Naive thymus-derived CD8-positive, alpha-beta T cell (primary cell): ENCODE measurements at places on chromosomes 12 and 14. TPM values are rescaled to one million over a fixed set of nuclear protein-coding genes. Genes with fewer than 3 reads are reported as not detected.

GRCh38 chr14:102667703-102668102 lies 75.3 kb downstream of the RCOR1 start:
- no peak for DNase-seq

DNA sequence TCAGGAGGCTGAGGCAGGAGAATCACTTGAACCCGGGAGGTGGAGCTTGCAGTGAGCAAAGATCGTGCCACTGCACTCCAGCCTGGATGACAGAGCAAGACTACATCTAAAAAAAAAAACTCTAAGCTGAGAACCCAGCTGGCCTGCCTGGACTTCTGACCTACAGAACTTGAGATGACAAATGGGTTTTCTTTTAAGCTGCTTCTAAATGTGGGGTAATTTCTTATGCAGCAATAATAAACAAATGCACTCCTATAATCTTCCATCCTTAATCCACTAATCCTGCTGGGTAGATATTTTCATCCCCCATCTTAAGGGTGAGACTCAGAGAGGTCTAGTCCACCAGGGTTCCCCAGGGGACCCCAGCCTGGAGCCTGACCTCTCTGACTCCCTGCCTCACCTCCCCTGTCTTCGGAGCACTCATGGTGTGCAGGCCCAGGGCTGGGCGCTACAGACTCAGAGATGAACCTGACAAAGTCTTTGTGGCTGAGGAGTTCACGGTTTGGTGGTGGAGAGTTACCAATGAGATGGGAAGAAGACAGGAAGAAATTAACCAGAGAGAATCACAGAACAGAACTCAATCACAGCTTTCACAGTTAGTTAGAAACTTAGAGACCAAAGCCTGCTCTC lies 39.7 kb upstream of the BDKRB2 start:
- DNase-seq = no peak

Gene CRADD
- polyA plus RNA-seq = 13.6 TPM

DNA sequence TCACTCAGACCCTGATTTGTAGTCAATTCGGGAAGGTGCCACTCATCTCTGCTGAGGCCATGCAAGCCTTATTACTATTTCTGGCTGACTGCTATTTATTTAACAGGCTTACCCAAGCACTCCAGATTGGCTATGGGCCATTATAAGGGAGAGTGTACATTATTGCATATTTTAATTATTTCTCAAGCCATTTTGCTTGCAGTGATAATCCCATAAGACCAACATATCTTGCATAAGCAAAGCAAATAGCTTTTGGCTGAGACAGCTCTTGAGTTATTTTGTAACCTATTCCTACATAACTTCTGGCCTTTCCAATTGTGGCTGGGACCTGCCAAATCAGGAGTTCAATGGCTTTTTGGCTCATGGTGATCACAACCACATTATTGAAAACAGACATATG lies 509.6 kb upstream of the USP15 start:
- DNase-seq = no peak

- no peak for DNase-seq
Observed at GRCh38 chr12:116662612-116663144, 75.2 kb downstream of the SPRING1 start.

Gene POTEM
- not detected for polyA plus RNA-seq

Gene C14orf39
- not detected for polyA plus RNA-seq

Gene GRIN2B
- not detected for polyA plus RNA-seq

GRCh38 chr12:98686603-98687002 lies 41.5 kb downstream of the APAF1 start:
- no peak for DNase-seq

DNA sequence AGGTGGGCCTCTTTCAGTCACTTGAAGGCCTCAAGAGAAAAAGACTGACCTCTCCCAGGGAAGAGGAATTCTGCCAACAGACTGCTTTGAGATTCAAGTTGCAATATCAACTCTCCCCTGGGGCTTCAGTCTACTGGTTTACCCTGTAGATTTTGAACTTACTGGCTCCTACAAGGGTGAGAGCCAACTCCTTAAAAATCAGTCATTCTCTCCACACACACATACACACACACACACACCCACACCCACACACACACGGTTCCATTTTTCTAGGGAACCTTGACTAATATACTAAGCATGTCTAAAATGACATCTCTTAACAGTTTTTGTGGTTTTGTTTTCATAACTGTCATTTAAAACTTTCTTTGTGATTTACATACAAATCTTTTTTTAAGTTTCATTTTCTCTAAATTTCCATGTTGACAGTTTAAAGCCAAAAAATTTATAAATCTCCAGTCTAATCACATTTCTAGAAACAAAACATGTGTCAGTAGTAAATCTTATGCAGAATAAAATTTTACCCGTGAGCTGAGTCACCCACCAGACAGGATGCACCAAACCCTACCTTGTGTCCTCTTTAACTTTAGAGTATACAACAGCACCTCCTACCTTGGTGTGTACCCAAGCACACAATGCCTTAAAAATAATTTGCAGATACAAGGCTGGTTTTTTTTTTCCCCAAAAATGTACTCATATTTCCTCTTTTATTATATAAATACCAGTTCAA lies 394.6 kb downstream of the AEBP2 start:
- DNase-seq = no peak

DNA sequence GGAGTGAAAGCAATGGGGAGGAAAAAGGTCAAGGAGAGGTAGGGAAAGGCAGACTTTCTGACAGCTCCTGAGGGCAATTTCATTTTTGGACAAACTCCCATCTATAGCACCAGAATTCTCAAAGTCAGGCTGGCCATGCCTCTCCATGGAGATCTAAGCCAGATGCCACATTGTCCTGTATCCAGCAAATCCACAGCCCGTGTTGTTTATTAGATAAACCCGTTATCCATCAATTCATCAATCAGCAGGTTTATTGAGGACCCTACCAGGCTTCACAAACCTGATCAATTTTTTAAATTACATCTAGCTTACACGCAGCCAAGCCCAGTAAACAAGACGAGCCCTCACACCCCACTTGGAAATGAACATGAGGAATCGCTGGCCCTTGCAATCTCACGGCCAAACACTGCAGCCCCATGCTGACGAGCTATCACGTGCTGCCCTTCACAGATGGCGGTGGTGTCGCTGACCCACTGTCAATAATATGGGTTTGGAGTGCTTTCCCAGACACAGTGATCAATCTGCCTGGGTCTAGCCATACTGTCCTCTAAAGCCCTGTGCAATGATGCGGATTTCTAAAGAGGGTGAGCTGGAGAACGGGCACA lies 332.9 kb downstream of the DPF3 start:
- no peak for DNase-seq

Gene IGFBP6
- polyA plus RNA-seq = 7.5 TPM

Gene LACRT
- polyA plus RNA-seq = not detected

Gene SLC7A7
- polyA plus RNA-seq = 0.26 TPM

Gene KRT5
- polyA plus RNA-seq = not detected

Gene CD69
- 248 TPM for polyA plus RNA-seq

DNA sequence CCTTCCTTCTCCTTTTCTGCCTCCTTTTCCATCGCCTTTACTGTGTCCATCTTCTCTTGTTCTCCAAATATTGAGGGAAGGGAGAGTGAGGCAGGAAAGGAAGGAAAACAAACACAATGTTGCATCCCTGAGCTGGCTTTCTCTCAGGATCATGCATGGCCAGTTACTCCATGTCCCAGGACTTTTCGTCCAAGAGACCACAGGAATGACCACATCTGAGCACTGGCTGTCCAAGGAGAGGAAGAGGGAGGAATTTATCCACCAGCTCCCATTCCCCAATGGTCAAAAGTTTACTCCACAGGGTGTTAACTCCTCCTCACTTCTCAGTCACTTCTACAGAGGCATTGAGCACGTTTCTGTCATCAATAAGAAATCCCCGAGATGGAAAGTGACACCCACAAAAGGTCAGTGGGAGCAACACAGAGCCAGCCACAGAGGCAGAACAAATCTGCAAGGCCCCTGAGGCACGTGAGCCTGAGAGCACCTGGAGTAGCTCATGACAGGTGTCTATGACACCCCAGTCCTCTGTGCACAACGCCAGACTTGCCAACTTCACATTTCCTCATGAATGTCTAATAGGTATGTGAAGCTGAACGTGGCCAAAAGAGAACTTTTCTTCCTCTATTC lies 177.3 kb upstream of the NUDT4 start:
- no peak for DNase-seq

DNA sequence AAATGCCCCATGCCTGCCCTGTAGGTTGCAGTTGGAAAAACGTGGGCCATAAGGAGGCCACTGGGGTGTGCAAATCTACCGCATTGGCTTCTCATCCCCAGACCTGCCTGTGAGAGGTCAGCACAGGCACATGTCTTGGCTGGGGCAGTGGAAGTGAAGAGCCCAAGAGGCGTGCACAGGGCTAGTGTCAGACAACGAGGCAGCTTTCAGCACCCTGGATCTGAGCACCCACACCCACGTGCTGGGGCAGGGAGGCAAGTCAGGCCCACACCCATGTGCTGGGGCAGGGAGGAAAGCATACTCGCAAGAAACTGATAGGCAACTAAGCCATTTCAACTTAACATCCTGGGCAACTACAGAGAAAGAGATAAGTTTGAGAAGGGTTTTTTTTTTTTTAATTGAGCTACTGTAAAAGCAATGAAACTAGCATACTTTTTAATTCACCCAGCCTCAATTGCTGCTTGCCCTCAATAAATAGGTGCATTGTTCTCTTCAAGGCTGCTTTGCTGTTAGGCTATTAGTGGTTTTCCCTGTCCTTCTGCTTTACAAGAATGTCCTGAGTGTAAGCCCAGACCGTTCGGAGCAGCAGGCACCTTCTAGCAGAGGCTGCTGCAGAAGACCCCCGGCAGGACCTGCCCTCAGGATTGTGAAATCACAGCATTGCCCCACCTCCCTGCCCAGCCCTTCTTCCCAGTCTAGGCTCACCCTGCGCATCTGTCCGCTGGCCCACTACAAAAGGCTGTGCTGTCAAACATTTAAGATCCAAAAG lies 355.3 kb upstream of the FKBP4 start:
- DNase-seq = no peak

DNA sequence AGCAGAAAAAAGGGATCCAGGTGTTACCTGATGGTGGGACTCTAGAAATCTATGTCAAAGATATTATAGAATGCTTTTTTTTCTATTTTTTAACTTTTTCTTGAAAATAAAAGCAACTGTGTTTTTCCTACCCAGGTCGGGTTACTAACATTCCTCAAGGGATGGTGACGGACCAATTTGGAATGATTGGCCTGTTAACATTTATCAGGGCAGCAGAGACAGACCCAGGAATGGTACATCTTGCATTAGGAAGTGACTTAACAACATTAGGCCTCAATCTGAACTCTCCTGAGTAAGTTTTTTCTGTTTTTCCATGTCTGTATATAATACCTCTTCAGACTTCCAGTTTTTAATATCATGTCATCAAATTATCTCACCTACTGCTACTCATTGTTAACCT lies 27.6 kb upstream of the KCNMB4 start:
- no peak for DNase-seq

Gene GPX2
- not detected for polyA plus RNA-seq

Gene CLEC2B
- polyA plus RNA-seq = 36.8 TPM

Gene MYH6
- polyA plus RNA-seq = not detected

GRCh38 chr14:90777830-90778485 lies 38.3 kb downstream of the TTC7B start:
- DNase-seq = no peak

Gene FAM222A
- 0.16 TPM for polyA plus RNA-seq

DNA sequence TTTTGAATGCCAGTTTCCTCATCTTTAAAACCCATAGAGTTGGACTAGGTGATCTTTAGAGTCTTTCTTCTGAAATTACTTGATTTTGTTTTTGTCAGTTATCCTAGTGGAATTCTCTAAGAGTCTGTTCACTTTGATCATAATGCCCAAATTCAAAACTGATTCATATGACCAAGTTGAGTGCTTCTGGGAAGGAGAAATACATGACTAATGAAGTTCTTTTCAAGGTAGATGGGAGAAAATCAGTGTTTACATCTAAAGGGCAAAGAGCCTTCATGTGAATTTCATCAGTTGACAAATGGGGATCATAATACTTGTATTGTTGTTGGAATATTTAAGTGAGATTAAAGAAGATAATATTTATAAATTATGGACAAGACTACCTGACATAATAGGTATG lies 53.2 kb downstream of the ERC1 start:
- DNase-seq = no peak

DNA sequence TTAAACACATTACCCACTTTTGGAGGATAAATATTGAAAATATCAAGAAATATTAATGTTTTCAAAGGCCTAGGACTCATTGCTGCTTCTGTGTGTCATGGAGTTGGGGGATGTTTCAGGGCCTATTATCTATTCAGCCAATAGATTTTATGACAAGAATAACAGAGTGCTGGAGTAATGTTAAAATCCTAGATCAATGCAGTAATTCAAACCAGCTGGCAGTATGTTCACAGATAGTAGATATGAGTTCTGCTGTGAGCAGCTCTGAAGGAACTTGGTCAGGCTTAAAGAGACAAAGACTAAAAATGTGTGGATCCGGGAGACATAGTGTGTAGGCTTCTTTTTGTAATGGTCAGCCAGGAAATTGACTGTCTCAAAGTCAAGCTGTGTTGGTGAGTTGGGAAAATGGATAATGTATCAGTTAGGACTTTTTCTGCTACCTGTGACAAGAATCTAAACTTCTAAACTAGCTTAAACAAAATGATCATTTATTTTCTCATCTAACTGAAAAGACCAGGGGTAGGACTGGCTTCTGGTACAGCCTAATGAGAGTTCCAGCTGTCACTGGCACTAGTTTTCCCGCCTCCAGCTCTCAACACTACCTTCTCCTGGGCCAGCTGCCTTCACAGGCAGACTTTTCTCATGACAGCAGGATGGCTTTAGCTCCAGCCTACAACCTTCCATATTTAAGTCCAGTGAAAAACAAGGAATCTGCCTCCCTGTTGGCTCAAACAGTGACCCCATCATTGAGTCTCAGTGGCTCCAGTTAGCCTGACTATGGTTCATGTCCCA lies 16.3 kb upstream of the POLR3B start:
- DNase-seq = no peak

DNA sequence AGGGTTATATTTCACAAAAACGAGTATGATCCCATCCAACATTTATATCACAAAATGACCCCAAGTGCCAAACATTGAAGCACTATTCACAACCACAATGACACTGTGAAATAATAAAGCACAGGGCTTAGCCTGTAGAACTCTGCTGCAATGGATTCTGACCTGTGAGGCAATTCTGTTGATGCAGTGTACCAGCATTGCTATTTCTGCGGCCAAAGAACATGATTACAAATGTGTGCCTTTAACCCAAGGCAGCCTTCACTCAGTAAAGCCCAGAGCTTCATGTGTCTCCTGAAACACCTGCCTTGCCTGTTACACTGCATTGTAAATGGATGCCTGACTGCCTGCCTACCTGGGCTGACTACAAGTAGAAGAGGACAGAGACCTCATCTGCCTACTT lies 158.0 kb downstream of the PPM1H start:
- DNase-seq = no peak
